ENCODE measurements at places on chromosomes 5 and 9.

DNA sequence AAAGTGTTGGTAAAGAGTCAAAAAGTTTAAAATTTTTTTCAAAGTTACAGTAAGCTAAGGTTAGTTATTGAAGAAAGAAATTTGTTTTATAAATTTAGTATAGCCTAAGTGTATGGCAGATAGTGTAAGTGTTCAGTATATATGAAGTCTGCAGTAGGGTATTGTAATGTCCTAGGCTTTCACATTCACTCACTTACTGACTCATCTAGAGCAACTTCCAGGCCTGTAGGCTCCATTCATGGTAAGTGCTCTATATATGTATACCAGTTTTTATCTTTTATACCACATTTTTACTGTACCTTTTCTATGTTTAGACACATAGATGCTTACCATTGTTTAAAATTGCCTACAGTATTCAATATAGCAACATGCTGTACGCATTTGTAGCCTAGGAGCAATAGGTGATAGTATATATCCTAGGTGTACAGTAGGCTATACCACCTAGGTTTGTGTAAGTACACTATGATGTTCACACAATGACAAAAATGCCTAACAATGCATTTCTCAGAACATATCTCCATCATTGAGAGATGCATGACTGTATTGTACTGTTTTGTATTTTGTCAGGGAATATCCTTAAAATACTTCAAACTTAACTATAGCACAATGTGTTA, 38.5 kb downstream of the CYSTM1 start:
- no peak for DNase-seq

- no peak for DNase-seq
These were observed 100.5 kb upstream of the NMUR2 start for GRCh38 chr5:152505442-152506042.

GRCh38 chr5:170265522-170265921, 32.1 kb downstream of the LCP2 start:
- DNase-seq, result no peak

GRCh38 chr5:125205601-125206225, 459.3 kb upstream of the ZNF608 start:
- no peak for DNase-seq

DNA sequence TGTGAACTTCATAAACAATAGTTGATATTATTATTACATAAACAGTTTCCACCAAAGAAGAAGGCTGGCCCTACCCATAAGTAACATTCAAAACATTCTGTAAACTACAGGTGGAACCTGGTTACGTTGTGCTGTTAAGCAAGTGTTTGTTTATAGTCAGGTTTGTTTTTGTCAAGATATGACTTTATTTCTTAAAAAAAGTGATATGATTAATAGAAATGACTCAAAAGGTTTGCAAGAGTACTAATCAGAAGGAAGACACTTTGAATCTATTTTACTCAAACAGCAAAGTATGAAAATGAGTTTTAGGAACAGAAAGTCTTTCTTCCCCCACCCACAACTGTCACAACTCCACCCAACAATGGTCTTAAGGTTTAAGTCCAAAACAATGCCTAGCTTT, 220.8 kb downstream of the PLK2 start:
- DNase-seq, result no peak

DNA sequence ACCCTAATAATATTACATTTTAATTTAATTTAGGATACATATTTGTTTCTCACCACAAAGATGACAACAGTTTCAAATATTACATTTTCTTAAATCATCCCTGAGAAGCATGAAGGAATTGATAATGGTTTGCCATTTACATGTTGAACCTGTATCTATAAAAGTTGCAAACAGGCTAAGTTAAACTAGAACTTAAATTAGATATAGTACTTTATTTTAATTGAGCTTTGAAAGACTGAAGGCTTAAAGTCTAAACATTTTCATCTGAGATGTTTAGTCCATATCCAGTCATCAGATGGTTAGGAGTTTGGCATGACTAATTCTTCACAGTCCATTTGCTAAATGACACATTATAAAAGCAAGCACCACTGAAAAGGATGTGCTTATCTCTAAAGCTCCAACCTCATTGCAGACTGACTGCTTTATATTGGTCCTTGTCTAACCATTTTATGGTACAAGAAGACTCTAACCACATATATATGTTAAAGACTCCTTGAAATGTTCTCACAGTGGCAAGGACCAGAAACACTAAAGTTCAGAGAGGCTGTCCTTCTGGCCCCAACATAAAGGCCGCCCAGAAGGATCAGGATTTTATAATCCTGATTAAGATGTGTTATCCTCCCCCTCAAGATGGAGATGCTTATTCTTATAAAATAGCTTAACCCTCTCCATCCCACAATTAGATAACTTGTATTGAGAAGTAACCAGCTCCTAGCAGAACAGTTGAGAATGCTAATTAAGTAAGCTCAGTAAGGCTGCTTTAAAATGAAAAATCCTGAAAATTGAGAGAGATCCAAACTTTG, 25.8 kb downstream of the WNT8A start:
- no peak for DNase-seq

- DNase-seq, result no peak
These were observed 509.1 kb downstream of the RASEF start for GRCh38 chr9:82553654-82554366.

- DNase-seq, result no peak
These were observed 106.0 kb upstream of the PTPN3 start for GRCh38 chr9:109604131-109604530.

DNA sequence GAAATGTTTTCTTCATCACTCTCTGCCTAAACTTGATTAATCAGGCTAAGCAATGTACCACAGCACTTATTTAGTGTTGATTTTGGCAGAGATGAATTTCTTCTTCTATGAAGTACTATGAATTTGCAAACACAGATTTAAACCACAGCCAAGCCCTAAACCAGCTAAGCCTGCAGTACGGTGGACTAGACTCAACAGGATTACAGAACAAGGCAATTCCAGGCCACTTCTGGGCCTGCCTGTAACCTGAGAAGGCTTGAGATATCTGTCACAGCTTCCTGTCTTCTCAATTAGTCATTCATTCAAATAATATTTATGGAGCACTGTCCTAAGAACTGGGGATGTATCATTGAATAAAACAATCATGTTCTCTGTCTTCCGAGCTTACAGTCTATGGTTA, 32.4 kb upstream of the CAST start:
- DNase-seq, result no peak

DNA sequence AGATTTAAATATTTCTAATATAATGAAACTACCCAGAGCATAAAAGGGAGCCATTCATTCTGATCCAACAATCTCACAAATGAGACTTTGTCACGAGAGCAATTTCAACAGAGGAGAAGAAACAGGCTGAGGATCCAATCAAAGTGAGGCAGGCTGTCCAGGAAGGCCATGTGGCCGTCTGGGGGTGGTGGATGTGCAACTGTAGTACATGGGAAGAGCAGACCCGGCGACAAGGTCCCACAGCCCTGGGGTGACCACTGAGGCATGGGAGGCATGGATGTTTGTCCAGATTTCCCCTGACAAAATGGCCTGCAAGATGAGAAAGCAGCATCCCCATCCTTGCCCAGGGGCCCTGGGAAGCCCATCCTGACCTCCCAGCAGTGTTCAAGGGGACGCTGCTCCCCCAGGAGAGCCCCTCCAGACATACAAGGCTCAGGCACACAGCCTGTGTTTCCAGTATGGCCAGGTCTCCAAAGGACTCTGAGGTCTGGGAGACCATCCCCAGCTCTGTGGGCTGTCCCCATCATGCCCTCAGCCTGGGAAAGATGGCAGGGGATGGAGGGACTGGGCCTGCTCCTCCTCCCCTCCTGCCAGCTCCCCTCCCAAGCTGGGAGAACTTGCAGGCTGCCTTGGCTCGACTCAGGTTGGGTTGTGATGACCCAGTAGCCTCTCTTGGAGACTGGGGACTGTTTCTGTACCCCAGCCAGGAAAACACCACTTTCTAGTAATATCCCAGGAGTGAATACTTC, 27.5 kb upstream of the FCN2 start:
- no peak for DNase-seq
